NCI-H2029 (cell line): ENCODE measurements at places on chromosomes 7 and 10.
A peak's percentile ranks its signal among the peaks of the same experiment; 100 is the strongest.

GRCh38 chr7:36796850-36797536 is 72.7 kb upstream of the AOAH start:
- DNase-seq, result no peak

- no peak for DNase-seq
These were observed 19.1 kb downstream of the CNOT4 start for GRCh38 chr7:135490783-135491182.

GRCh38 chr7:117017017-117017451 is 63.7 kb downstream of the ST7 start:
- no peak for DNase-seq

DNA sequence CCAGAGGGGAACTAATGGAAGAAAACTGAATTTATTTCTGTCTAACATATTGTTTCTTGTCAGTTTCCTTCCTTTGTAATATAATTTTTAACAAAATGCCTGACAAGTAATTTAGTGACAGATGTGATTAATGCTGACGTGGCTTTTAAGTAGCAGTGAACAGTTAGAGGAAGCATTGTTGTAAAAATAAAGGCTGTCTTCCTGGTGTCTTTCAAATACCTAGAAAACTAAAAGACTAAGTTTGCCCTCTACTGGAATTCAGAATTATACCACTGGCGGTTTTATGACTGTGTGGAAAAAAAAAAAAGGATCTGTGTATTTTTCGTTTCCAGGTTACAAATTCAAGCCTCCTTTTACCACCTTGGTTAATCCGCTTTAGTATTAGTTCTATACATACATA is 217.1 kb upstream of the DPP6 start:
- no peak for DNase-seq

- DNase-seq, result no peak
These were observed 682 bp upstream of the RGS10 start for GRCh38 chr10:119542988-119543813.

DNA sequence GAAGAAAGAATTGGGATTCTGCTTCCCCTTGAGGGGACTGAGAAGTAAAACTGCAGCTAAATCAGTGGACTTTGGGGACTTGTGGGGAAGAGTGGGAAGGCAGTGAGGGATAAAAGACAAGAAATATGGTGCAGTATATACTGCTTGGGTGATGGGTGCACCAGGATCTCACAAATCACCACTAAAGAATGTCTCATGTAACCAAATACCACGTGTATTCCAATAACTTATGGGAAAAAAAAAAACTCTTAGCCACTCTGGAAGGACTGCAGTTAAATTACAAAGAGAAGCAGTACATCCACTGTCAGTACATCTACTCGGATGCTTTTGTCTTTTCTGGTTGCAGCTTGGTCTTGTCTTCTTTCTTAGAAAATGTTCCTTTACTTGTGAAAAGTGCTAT is 27.4 kb upstream of the GOT1 start:
- DNase-seq, result no peak

- peak; percentile 31 for DNase-seq
These were observed at the start of gene MYOF for GRCh38 chr10:93482145-93482834. TSS of gene MYOF (minus strand) at chr10:93482334. CDS start at chr10:93482194, 140 bp downstream.

DNA sequence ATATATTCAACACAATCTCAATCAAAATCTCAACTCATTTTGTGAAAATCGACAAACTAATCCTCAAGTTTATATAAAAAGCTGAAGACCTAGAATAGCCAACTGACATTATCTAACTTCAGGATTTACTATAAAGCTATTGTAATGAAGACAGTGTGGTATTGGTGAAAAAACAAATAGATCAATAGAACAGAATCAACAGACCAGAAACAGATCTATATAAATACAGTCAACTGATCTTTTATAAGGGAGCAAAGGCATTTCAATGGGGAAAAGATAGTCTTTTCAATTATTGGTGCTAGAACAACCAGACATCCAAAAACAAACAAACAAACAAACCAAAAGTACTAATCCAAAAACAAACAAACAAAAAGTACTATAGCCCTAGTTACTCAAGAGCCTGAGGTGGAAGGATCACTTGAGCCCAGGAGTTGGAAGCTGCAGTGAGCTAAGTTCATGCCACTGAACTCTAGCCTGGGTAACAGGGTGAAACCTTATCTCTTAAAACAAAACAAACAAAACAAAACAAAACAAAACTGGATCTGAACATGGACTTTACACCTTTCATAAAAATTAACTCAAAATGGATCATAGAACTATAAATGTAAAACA is 26.6 kb upstream of the AKR1D1 start:
- no peak for DNase-seq

- DNase-seq, result no peak
These were observed 72.4 kb upstream of the C1GALT1 start for GRCh38 chr7:7109934-7110333.

DNA sequence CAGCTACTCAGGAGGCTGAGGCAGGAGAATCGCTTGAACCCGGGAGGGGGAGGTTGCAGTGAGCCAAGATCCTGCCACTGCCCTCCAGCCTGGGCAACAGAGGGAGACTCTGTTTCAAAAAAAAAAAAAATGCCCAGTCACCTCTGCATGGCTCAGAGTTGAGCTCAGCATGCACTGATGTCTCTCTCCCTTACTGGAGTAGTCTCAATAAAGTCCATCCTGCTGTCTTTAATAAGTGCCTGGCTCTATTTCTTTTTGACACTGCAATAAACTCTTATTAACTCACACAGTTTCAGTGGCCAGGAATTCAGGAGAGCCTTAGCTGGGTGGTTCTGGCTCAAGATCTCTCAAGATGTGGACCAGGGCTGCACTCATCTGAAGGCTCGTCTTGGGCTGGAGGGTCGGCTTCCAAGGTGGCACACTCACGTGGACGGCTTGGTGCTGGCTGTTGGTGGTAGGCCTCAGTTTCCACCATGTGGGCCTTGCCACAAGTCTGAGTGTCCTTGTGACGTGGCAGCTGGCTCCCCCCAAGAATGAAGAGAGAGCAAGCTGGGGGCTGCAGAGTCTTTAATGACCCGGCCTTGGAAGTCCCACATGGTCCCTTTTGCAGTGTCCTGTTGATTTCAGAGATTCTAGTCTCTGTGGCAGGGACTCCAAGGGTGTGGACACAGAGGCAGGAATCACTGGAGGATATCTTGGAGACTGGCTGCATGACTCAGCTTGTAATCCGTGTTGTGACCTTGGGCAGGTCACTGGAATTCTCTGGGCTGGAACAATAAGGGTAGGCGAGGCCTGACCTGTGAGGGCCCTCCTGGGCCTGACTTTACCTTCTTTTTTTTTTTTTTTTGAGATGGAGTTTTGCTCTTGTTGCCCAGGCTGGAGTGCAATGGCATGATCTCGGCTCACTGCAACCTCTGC is 85.9 kb upstream of the KMT2C start:
- DNase-seq, result no peak

DNA sequence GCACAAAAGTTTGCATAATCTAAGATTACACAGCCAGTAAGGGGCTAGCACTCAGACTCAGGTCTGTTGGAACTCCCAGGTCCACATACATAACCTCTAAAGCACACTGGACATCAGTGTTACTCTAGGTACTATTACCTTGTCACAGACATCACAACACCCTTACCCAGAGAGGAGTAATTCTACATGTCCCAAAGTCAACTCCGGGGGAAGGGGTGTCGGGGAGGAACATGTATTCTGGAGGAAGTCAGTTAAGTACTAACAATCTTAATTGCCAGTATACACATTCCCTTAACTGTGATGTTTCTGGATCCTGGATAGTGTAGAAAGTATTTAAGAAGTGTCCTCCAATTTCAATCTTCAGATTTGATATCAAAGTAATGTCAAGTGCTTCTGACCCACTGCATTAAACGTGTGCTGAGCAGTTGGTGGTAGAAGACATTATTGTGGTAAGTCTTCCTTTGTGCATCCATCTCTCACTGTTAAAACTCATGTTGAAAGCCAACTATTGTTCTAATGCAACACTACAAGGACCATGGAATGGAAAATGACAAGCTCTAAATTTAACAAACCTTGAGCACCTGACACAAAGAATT is 155.4 kb downstream of the CRPPA start:
- no peak for DNase-seq

- DNase-seq, result no peak
These were observed 52.9 kb upstream of the PIK3CG start for GRCh38 chr7:106812027-106812643.

DNA sequence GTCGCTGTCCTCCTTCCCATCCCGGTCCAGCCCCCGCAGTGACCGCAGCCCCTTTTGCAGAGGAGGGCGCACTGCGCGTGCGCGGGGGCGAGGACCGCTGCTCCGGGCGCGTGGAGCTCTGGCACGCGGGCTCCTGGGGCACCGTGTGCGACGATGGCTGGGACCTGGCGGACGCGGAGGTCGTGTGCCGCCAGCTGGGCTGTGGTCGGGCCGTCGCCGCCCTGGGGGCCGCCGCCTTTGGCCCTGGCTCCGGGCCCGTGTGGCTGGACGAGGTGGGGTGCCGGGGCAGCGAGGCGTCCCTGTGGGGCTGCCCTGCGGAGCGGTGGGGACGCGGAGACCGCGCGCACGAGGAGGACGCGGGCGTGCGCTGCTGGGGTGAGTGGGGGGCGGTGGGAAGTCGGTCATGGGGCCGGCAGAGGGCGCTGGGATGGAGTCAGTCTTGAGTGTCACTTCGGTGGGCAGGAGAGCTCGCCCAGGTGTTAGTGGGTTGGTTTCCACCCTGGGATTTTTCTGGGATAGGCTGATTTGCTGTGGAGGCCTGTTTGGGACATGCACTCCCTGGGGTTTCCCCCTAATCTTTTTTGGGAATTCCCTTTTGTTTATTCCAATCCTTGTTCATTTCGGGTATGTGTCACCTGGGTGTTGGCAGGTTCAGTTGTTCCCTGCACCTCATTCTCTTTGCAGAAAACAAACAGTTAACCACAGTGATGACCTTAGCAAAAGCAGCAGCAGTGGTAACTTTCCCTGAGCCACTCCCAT is 11.6 kb downstream of the SCART1 start:
- DNase-seq, result no peak

GRCh38 chr7:87310790-87311419 is 34.6 kb upstream of the CROT start:
- DNase-seq, result no peak

- DNase-seq, result no peak
These were observed 530.6 kb downstream of the ANKRD7 start for GRCh38 chr7:118755067-118755625.

DNA sequence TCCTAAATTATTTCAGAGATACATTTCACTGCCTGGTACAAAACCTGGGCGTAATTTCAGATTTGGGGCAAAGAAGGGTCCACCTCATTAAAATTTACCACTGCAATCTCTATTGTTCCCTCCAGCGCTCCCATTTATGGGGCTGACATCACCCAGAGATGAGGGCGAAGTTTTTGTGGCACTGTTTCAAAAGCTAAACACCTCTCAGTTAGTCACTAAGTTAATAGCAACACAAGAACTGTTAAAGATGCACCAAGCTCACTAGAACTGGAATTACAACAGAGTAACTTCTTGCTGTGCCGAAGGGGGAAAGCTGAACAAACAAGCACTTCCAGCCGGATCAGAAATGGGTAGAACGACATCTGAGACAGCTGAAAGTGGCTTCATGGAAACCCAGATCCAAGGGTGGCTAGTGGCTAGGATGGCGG is 179.4 kb downstream of the GATA3 start:
- DNase-seq, result no peak

- DNase-seq, result no peak
These were observed 29.3 kb downstream of the ZNF777 start for GRCh38 chr7:149431486-149432120.

- no peak for DNase-seq
These were observed 323.3 kb upstream of the KAT6B start for GRCh38 chr10:74502963-74503608.

DNA sequence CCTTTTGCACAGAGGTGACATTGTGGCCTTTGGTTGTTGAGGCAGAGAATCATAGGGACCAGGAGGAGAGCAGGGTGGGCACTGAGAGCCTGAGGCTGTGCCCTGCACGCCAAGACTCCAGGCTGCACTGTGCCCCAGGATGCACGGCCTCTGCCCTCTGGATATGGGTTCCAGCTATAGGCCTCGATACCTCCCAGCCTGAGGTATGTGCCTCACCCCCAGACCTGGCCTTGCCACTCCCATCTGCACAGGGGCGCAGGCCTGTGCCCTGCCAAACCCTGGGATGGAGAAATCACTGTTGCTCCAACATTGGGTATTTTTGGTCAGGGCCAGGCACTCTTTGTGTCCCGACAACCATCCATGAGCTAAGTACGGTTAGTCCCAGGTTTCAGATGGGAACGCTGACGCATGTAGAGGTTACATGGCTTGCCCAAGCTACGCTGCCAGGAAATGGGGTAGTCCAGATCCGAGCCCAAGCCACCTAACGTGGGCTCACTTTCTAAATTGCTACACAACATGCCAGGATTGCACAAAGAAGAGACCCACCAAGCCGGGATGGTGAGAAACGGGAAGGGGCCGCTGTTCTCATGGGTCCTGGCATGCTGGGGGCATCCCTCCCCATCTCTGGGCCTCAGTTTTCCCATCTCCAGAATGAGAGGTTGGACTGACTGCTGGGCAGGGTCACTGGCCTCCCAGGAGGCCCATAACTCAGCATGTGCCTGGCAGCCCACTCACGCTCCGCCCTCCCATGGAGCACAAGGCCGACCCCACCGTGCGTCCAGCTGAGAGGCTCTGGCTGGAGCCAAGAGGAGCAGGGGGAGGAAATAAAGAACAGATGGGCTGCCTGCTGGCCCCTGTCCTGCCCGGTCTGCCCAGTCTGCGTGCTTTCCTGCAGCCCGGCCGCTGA is 44.2 kb downstream of the ZCCHC24 start:
- no peak for DNase-seq

DNA sequence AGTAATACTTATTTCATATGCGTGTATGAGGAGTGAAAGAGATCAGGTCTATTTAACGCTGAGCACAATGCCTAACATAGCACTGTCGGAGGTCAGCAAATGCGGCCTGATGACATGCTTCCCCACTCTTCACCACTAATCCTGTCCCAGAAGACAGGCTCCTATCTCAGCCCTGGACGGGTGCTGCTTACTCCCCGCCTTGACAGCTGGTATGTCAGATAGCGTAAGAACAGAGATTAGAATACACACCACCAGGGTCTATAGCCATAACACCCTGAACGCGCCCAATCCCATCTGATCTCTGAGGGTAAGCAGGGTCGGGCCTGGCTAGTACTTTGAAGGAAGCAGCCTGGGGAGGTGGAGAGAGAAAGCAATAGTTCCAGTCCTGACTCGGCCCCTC is 32.3 kb upstream of the TM9SF3 start:
- DNase-seq, result no peak

- DNase-seq, result no peak
These were observed 51.3 kb downstream of the PRTFDC1 start for GRCh38 chr10:24900888-24901685.

DNA sequence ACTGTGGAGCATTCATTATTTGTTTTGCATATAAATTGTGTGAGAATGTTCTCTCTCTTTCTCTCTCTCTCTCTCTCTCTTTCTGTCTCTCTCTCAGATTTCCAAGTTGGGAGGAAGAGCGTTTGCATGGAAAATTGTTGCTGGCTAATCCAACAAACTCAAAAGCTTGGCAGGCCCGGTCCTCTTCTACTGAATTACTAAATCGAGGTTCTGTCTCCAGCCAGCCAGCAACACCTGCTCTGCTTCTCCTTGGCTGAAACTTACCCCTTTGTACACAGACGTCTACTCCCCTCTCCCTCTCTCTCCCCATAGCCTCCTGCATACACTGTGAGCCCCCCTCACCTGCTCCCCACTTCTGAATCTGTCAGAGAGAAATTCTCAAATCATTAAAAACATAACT is 996.4 kb upstream of the AUTS2 start:
- DNase-seq, result no peak
